ENCODE measurements at places on chromosomes 13 and 19. TPM values are rescaled to one million over a fixed set of nuclear protein-coding genes. Genes with fewer than 3 reads are reported as not detected.

Gene MYPOP
- total RNA-seq: 2.4 TPM

Gene MCF2L
- total RNA-seq: 8.0 TPM

Gene ZBTB7A
- total RNA-seq: 23.5 TPM

Gene SBK2
- total RNA-seq: not detected

Gene IGFL1
- total RNA-seq: not detected

Gene ZNF626
- 7.1 TPM for total RNA-seq

Gene SIGLEC10
- total RNA-seq: not detected

Gene ZNF208
- total RNA-seq: 0.09 TPM
